ENCODE measurements at places on chromosomes 1 and 21.

DNA sequence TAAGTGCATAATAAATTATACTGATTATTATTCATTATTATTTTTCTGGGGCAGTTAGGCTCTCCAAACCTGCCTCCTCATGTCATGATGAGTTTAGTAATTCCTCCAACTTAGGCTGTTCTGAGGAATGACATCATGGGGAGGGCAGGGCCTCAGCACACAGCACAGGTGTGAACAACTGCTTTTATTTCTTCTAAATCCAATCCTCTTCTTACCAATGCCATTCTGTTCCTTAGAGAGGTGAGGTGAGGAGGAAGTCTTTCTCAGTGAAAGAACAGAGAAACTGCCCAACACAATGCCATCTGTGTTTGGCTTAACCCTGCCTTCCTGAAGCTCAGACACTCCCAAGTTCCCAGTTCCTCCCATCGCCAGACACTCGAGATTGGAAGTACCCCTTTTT lies 45.4 kb upstream of the WASF2 start:
- DNase-seq, result no peak

- DNase-seq, result no peak
Observed at GRCh38 chr1:184368354-184368753, 18.5 kb upstream of the C1orf21 start.

DNA sequence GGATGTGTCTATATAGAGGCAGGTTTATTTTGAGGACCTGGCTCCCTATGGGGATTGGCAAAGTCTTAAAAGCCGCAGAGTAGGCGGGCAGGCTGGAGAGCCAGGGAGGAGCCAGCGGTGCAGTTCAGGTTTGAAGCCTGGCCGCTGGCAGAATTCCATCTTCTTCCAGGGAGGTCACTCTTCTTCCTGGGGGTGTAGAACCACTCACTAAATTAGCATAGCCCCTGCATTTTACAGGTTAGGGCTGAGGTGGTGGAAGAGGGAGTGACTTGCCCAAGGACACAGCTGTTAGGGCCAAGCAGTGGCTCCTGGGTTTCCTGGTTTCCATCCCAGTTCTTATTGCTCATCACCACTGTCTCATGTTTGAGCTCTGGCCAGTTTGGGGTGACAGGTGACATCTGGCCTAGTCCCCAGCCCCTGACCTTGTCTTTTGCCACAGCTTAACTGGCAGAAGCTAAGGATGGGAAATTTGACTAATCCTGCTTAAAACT lies 1.4 kb downstream of the PINK1 start:
- DNase-seq, result no peak

DNA sequence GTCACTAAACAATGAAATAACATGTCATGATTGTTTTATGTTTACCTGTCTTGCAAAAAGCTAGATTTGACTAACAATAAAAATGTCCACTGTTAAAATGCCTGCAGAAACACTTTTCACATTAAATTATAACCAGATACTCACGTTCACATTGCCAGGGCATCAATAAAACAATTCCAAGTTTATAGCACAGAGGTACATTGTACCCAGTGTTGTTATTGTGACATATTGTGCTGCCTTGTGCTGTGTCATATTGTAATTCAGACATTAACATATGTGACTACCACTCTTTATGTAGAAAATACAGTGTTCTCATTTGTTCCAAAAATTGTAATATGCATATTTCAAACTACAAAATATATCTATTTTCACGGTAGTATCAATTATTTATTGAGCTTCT lies 766.1 kb downstream of the NCAM2 start:
- DNase-seq, result no peak

- DNase-seq, result no peak
Observed at GRCh38 chr1:225950905-225951497, 10.0 kb upstream of the LEFTY2 start.

DNA sequence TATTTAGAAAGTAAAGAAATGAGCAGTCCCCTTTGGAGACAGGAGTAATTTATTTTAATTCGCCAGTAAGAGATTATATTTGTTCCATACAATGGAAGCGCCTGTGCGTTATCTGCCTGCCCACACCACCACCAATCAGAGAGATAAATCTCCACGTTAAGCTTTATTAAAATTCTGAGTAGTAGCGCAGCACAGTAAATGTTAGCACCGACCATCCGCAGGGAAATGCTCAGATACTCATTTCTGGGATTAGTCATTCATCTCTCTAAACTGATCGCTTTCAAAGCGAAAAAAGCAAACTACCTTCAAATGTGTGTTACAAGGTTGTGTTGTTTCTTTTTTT lies 1.2 kb downstream of the ETS2 start:
- no peak for DNase-seq

DNA sequence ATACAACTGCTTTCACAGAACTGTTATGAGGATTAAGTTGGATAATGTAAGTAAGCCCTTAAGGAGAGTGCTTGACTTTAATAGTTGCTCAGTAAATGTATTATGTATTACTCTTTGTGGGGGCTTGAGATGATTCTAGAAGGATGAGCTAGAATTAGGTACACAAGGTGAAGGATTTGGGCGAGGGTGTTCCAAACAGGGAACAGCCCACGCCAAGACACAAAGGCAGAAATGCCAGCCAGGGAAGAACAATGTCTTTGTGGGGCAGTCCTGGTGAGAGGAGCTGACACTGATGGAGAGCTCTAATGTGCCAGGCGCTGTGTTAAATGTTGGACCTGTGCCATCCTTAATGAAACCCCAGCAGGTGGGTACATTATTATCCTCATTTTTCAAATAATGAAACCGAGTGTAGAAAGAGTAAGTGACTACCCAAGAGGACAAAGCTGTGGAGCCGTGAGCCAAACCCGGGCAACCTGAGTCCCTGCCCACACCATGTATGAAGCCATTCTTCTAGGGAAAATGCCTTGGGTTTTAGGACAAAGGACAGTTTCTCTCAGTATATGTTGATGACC lies 362.4 kb downstream of the HHAT start:
- DNase-seq, result no peak

DNA sequence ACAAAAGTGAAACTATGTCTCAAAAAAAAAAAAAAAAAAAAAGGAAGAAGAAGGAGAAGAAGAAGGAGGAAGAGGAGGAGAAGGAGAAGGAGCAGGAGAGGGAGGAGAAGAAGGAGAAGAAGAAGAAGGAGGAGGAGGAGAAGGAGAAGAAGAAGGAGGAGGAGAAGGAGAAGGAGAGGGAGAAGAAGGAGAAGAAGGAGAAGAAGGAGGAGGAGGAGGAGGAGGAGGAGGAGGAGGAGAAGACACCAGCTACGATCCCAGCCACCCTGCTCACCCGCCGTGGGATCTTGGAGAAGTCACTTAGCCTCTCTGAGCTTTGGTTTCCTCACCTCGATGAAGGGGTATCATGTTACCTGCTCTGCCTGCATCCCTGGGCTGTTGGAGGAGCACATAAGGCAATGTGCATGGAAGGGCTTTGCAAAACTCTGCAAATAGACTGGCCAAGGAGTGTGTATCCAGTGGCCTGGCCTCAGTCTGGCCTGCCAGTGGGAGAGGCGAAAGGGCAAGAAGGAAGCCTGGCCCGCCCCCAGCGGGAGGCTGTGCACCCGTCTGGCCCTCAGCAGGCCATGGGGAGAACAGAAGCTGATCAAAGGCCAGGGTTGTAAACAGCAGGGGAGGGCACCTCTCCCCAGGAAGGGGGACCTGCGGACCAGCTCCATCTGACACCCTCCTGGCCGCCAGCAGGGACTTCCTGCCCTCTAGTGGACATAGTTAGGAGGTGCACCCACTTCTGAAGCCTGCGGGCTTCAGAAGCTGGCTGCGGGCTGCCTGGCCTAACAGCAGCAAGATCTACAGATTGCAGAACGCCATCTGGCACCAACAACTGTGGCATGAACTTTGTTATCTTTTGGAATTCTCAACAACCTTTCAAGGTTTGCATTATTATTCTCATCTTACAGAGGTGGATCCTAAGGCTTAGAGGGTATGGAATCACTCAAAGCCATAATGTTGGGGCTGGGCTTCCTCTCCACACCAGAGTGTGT lies 19.2 kb upstream of the CDK18 start:
- peak; percentile 36 for DNase-seq

DNA sequence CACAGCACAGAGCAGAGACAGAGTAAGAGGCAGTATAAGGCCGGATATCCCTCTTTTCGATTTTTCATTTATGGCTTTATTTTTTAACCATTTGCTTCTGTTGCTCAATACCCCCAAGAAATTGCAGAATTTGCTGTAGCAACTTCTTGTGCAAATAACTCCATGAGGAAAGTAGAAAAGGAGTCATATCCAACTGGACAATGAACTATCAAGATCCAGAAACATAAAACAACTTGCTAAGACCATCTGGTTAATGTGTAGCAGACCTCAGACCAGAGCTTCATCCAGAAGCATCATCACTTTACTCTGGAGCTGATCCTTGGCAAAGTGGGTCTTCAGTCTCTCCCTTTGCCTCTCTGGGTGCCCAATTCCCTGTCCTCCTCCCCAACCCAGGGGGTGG lies 45.9 kb downstream of the ZNF697 start:
- DNase-seq, result no peak

Data from activated naive CD8-positive, alpha-beta T cell treated with anti-CD3 and anti-CD28 coated beads, Interleukin-2, amount 50 U/mL, for 16 hours (primary cell).